Activated CD4-positive, alpha-beta T cell treated with anti-CD3 and anti-CD28 coated beads for 1 hour (primary cell): ENCODE measurements at places on chromosomes 7 and 10.

GRCh38 chr10:122458693-122459092, 2.7 kb upstream of the HTRA1 start:
- no peak for DNase-seq

- DNase-seq = no peak
These were observed 83.1 kb downstream of the ADCY1 start for GRCh38 chr7:45657136-45657889.

GRCh38 chr10:86046845-86047460, 319.6 kb downstream of the GRID1 start:
- DNase-seq = no peak

DNA sequence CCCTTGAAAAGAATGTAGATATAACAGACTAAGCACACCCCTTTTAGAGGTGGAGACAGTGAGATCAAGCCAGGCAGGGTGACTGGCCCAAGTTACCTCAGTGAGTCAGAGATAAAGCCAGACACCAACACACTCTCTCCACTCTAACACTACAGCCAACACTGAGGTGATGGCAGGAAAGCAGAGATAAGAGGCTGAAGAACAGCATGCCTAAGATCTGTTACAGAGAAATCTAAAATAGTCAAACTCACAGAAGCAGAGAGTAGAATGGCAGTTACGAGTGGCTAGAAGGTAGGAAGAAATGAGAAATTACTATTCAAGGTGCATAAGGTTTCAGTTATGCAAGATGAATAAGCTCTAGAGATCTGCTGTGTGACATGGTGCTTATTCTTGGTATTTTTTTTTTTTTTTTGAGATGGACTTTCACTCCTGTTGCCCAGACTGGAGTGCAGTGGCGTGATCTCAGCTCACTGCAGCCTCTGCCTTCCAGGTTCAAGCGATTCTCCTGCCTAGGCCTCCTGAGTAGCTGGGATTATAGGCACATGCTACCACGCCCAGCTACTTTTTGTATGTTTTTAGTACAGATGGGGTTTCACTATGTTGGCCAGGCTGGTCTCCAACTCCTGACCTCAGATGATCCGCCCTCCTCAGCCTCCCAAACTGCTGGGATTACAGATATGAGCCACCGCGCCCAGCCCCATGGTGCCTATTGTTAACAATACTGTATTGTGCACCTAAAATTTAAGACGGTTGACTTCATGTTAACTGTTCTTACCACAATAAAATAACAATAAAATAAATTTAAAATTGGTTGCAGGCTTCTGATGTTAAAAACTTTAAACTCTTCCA, 28.7 kb downstream of the ICA1 start:
- DNase-seq = no peak

DNA sequence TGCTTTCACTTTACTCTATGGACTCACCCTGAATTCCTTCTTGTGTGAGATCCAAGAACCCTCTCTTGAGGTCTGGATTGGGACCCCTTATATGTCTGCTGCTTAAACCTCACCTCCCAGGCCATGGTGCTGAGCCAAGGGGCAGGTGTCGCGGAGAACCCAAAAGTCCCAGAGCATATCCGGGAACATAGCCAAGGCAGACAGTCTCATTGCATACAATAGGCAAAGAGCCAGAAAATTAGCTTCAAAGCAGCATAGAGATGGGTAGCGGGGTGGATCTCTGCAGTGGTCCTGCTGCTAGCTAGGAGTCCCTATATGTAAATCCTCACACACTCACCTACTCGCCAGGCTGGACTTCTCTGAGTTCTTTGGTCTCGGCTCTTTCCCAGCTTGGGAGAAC, 5.5 kb downstream of the CCL24 start:
- no peak for DNase-seq

GRCh38 chr10:61902445-61903220, 1.1 kb downstream of the ARID5B start:
- peak; percentile 50 for DNase-seq

DNA sequence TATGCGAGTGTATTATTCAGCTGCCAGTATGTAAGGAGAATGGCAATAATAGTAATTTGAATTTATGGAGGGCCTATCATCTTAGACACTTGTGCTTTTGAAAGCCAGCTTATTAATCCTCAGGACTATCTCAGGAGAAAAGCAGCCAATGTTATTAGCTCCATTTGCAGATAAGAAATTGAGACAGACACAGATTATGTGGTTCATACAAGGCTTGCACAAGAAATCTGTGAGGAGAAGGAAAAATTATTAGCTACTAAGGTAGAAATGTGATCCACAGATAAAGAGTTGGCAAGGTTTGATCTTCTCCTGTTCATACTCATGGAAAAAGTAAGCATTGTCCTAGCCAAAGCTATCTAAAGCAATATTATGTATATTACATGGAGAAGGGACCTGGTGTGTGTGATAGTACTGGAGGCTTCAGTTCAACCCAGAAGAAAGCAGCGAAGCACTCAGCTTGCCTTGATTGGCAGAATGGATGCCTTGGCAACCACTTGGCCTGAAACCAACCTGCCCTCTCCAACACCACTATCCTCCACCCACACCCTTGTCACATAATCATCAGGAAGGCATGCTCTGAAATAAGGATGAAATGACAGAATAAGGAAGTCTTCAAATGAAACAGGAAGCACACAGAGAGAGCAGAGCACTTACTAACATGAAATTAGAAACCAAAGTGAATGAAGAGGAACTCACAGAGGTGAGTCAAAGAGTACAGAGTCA, 18.0 kb downstream of the MACC1 start:
- no peak for DNase-seq

DNA sequence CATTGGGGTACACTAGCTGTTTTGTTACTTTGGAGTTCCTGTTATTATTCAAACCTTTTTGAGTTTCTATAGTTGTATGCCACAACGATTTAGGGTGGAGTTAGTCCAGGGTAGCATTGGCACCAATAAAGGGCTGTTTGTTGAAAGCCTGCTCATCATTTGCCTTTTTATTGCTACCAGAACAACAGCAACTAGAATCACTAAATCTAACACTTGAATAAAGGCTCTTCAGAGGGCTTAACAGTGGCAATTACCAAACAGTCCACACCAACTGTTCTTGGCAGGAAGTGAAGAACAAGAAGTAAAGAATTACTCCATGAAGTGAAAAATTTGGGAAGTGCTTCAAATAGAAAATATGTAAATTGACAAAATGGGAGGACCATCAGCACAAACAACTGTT, 621.4 kb downstream of the PHTF2 start:
- no peak for DNase-seq

GRCh38 chr7:156105337-156106106, 293.3 kb upstream of the SHH start:
- no peak for DNase-seq
